ENCODE measurements at places on chromosomes 6 and 20. TPM values are rescaled to one million over a fixed set of nuclear protein-coding genes. Genes with fewer than 3 reads are reported as not detected.

DNA sequence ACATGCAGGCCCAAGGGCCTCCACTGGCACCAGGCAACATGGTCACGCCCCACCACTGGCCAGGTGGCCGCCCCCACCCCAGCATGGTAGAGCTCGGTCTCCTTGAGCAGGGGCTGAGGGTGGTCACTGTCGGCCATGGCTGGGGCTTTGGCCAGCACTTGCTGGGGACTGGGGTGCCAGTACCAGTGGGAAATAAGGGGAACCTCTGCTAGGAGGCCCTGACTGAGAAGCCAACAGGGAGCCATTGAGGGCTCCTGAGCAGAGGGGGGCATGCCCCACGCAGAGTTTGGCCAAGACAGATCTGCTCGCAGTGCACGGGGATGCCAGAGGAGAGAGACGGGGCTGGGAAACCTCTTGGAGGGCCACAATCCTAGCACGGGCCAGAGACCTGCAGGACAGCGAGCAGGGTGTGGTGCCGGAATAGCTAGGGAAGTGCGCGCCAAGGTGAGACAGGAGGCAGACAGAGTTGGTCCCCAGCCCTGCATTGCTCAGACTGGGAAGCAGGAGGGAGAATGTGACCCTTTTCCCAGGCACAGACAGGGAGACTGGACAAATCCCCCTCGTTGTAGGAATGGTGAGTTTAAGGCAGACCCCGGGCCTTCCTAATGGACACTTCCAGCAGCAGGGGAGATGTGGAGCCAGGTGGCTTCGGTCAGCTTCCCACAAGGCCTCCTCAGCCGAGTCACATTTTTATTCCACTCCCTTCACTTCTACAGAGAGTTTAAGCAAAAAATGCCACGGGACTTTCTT is 179.0 kb upstream of the CST7 start:
- H3K27me3 ChIP-seq: no peaks in the 10 kb centered on the region
- H3K36me3 ChIP-seq: no peaks in the 10 kb centered on the region
- DNase-seq: no peak
- H3K27ac ChIP-seq: no peak overlapping the region

- no peaks in the 10 kb centered on the region for H3K4me1 ChIP-seq
- H3K36me3 ChIP-seq: no peaks in the 10 kb centered on the region
- no peaks in the 10 kb centered on the region for H3K27me3 ChIP-seq
- no peak overlapping the region for H3K4me3 ChIP-seq
Observed at GRCh38 chr6:111990214-111990613, 63.7 kb upstream of the CCN6 start.

Gene TMEM14B
- total RNA-seq: 165 TPM

Gene CDH26
- total RNA-seq: 30.6 TPM

Gene TIAM2
- total RNA-seq: 21.6 TPM

Gene FAM217A
- total RNA-seq: not detected
